ENCODE measurements at places on chromosomes 12 and 14.
A peak's percentile ranks its signal among the peaks of the same experiment; 100 is the strongest.

GRCh38 chr12:674272-674781 lies 11.1 kb upstream of the NINJ2 start:
- DNase-seq: peak; percentile 60

GRCh38 chr12:74985293-74985985 lies 224.2 kb downstream of the KCNC2 start:
- no peak for DNase-seq

GRCh38 chr12:122207391-122207790 lies 3.9 kb downstream of the B3GNT4 start:
- no peak for DNase-seq

- DNase-seq: no peak
Measured at GRCh38 chr12:129325566-129325965, 472.3 kb downstream of the GLT1D1 start.

GRCh38 chr12:85369365-85370154 lies 89.5 kb downstream of the ALX1 start:
- DNase-seq: no peak

DNA sequence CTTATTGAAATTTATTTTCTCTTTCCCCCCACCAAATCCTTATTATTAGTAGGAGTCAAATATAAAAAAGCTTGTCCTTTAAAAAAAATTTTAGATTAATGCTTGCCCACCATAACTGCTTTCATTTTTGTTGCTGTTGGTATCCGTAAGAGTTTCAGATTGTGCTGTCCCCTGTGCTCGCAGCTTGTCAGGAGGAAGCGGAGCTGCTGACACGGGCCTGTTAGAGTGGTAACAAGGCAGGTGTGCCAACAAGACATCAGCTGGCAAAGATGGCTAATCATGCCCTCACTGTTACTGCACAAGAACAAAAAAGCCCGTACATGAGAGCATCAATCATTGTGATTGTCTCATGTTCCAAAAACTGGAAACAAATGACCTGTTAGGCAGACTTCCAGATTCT lies 148.4 kb downstream of the ALG10B start:
- no peak for DNase-seq

- DNase-seq: no peak
Measured at GRCh38 chr14:44370727-44371126, 136.4 kb downstream of the FSCB start.

DNA sequence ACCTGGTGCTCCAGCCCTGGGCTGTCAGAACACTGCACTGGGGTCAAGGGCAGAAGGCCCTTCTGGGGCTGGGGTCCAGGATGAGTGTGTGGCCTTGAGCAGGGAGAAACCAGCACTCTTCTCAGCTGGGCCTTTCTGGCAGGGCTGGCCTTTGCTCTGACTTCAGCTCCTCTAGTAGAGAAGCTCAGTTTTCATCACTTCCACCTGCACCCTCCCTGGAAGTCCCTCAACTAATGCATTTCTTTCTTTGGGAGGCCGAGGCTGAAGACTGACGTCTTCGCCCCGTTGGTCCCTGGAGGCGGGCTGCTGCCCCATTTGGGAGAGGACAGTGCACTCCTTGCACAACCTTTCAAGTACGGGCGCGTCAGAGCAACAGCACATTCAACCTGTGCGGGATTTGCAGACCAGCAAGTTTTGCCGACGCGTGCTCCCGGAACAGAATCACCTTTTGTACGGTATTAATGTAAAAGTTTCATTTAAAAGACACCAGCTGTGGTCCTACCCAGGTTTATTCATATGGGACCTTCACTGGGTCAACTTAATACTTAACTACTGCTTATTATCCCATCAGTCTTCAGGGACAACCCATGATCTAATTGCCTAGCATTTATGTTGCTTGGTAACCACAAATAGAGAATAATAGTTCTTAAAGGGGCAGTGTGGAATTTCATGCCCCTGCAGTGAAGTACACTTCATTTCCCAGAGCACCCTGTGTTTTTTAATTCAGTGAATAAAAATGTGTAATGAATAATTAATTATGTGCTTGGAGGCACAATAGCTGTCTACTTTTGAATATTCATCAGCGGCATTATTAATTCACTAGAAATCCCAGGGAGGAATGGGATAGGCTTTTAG lies 134.8 kb upstream of the VRK1 start:
- DNase-seq: no peak

GRCh38 chr14:77033622-77034589 lies 5.4 kb upstream of the IRF2BPL start:
- DNase-seq: peak; percentile 62

DNA sequence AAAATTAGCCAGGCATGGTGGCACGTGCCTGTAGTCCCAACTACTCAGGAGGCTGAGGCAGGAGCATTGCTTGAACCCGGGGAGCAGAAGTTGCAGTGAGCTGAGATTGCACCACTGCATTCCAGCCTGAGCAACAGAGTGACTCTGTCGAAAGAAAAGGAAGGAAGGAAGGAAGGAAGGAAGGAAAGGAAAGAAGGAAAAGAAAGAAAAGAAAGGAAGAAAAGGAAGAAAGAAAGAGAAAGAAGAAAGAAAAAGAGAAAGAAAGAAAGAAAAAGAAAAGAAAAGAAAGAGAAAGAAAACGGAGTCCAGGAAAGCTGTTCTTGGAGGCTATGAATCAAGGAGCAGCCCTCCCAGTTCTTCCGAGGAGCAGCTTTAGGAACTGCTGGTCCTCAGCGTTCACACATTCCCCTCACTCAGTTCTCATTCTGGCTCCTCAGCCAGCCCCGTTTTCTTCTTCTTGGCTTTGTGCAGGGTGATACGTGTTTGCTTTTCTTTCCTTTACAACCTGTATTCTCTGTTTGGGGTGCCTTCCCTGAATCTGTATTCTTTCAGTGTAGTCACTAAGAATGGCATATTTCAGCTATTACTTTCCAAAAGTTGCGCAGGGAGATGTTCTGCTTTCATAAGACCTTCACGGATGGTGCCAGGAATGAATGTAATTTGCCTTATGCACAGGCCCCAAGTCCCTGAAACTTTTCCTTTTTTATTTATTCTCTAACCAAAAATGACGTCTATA lies 12.2 kb downstream of the FBXL14 start:
- no peak for DNase-seq

DNA sequence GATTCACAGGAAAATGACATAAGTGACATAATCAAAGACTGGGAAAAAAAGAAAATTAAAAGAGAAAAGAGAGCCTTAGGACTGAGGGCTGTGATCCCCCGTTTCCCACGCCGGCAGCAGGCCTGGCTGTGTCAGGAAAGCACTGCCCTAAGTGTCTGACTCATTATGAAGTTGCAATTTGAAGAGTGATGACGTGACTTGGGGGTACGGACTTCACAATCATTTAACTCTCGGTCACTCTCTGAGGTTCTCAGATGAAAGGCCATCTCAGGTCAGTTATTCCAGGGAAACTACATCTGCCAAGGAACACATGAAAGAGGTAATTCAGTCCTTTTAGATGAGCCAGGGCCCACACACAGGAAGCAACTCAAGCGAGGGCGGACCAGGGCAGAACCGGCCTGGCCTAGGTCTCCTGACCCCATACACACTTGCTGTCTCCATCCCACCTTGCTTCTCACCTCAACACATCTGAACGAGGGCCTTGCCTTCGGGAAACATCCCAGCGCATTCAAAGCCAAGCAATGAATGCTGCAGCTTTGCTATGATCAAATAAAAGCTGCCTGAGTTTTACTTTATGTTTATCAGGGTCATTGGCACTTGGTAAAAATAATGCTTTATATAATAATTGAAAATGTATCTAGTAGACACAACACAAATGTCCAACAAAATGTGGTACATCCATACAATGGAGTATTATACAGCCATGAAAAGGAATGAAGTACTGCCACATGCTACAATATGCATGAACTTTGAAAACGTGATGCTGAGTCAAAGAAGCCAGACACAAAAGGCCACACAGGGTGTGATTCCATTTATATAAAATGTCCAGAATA lies 2.7 kb downstream of the SSH1 start:
- DNase-seq: no peak

- no peak for DNase-seq
Measured at GRCh38 chr14:96554315-96554910, 52.2 kb downstream of the PAPOLA start.
